ENCODE measurements at places on chromosomes 7 and 10.

GRCh38 chr10:129021594-129022304 is 445.3 kb upstream of the MGMT start:
- no peak for DNase-seq

DNA sequence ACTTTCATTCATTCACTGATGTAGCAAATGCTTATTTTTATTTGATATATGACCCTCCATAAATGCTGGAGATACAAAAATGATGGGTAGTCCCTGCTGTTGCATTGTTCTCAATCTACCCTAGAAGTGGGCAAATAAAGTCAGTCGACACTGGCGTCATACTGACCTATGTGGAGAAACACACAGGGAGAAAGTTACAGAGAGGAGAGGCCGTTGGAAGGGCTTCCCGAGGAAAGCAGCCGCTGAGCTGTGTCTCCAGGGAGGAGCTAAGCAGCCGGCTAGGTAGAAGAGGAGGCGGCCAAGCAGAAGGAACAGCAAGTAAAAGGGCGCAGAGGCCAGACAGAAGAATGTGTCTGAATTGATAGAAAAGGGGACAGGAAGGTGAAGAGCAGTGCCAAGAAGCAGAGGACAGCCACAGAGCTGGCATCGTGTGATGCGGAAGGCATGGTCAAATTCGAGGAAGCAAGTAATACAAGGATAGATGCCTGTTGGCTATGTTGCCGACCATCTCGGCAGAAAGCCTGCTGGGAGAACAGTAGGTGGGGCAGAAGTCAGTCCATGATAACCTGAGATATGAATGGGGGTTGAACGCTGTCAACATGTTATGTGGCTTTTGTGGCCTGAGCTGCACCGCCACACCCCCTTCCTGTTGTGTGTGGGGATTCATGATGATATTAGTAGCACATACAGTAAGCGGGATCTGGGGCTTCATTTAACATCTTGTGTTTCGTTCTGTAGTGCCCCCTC is 25.9 kb downstream of the ST8SIA6 start:
- DNase-seq = no peak

DNA sequence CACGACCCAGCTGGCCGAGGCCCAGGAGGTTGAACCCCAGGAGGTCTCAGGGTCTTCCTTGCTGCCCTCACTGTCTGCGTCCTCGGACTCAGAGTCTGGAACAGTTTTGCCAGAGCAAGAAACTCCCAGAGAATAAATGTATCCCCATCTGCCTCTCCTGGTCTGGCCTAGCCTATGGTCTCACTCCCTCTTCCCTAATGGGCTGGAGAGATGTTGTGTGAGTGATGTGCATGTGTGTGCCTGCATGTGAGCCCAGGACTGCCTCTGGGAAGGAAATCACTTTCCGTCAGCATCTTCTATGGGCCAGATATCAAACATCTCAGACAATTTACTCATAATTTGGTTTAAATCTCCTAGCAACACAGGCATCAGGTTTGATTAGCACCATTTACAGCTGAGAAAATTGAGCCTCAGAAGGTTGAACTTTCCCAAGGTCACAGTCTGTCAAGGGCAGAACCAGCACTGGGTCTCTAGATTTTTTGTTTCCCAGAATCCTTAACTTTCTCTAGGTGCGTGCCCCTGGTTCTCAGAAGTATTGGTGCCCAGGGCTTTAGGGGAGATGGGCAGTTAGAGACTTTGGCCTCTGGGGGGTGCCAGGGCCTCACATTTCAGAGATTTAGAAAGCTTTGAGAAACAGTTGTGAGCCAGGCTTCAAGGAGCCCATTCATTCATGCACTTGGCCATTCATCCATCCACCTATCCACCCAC is 4.9 kb downstream of the TMEM270 start:
- no peak for DNase-seq

DNA sequence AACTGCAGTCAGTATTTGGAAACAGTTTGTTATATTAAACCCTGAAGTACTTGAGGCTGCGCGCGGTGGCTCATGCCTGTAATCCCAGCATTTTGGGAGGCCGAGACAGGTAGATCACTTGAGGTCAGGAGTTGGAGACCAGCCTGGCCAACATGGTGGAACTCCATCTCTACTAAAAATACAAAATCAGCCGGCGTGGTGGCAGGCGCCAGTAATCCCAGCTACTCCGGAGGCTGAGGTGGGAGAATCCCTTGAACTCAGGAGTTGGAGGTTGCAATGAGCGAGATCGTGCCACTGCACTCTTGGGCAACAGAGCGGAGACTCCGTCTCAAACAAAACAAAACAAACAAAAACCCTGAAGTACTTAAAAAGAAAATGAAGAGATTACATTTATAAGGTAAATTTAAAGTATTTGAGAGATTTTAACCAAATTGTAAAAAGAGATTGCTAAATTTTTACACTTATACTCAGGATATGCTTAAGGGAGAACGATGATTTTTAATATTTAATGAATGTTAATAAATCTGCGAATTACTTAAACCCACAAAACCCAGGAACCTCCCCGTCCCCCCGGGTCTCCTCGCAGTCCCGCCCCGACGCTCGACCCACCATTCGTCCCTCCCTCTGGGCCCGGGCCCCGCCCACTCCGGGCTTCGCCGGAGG is 425 bp upstream of the MTG1 start:
- DNase-seq = peak; percentile 50

- no peak for DNase-seq
Observed at GRCh38 chr10:29955329-29955935, 104.0 kb downstream of the JCAD start.

DNA sequence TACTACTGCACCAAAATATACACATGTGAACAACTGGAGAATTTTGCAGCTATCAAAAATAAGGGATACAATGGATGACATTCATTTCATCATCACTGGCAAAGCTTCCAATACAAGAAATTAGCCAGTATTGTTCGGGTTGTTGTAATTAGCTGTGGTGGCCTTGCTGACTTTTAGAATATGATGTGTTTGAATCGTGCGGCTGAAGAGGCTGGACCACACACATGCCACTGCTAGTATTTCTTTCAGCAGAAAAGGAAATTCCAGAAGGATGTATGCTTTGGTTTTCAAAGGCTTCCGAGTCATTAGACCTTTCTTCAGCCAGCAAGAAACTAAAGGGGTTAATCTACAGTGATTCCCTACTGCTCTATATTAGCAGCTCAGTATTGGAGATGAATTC is 16.6 kb downstream of the RPP38 start:
- no peak for DNase-seq

DNA sequence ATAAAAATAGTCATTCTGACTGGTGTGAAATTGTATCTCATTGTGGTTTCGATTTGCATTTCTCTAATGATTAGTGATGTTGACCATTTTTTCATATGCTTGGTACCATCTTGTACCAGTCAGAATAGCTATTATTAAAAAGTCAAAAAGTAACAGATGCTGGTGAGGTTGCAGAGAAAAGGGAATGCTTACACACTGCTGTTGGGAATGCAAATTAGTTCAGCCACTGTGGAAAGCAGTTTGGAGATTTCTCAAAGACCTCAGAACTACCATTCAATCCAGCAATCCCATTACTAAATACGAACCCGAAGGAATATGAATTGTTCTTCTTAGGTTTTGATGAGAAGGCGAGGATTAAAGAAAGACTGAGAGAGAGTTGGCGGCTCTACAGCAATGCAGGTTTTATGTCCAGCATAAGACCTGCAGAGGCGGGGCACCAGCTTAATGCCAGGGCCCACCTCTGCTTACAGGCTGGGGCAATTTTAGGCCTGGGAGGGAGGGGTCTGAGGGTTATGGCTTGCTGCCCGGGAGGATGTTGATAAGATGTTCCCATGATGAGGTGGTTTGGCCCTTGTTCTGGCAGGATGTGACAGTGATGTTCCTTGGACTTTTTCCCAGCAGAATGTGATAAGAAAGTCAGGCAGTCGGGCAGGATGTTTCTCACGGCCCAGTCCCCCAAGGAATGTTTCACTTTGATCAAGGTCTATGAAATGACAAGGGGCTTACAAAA is 74.4 kb downstream of the MEST start:
- DNase-seq = no peak

- DNase-seq = no peak
Observed at GRCh38 chr7:49091519-49091918, 167.2 kb downstream of the CDC14C start.

DNA sequence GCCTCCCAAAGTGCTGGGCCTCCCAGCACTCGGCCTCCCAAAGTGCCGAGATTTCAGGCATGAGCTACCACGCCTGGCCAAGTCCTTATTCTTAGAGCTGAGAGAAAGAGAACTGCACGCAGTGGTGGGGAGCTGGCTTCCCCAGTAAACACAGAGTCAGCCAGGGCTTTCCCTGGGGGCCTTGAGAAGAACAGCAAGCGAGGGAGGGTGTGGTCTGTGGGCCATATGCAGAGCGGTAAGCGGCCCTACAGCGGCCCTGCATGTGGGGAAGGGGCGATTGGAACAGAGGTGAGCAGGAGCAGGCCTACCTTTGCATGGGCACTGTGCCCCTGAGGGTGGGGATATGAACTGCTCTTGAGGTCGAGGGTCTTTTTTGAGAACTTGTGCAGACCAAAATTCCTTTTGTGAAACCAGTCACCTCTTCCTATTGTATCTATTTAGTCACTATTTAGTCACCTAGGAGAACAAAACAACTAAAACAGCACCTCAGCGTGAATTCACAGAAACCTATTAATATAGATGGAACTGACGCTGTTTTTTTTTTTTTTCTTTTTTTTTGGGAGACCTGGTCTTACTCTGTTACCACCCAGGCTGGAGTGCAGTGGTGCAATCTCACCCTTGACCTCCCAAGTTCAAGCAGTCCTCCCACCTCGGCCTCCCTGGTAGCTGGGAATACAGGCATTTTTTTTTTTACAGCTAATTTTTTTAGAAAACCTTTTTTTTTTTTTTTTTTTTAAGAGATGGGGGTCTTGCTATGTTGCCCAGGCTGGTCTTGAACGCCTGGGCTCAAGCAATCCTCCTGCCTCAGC is 36.9 kb upstream of the SH2D4B start:
- DNase-seq = no peak

DNA sequence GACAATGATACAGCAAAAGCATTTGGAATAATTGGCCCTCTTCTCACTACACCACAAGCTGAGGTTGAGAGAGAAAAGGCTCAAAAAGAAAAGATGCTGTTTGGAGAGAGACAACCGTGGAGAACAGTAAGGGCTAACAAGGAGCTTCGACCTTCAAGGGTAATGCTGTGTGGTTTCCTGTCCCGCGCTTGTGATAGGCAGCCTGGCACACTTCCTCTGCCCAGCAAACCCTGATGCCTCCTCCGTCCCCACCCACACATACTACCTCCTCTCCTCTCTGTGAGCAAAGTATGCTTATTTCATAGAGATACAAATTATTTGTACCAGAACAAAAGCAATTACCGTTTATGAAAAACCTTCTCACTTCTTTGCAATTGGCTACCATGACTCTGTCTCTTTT is 755.4 kb downstream of the KCNMA1 start:
- no peak for DNase-seq

GRCh38 chr10:51129946-51130544 is 55.8 kb downstream of the PRKG1 start:
- no peak for DNase-seq

DNA sequence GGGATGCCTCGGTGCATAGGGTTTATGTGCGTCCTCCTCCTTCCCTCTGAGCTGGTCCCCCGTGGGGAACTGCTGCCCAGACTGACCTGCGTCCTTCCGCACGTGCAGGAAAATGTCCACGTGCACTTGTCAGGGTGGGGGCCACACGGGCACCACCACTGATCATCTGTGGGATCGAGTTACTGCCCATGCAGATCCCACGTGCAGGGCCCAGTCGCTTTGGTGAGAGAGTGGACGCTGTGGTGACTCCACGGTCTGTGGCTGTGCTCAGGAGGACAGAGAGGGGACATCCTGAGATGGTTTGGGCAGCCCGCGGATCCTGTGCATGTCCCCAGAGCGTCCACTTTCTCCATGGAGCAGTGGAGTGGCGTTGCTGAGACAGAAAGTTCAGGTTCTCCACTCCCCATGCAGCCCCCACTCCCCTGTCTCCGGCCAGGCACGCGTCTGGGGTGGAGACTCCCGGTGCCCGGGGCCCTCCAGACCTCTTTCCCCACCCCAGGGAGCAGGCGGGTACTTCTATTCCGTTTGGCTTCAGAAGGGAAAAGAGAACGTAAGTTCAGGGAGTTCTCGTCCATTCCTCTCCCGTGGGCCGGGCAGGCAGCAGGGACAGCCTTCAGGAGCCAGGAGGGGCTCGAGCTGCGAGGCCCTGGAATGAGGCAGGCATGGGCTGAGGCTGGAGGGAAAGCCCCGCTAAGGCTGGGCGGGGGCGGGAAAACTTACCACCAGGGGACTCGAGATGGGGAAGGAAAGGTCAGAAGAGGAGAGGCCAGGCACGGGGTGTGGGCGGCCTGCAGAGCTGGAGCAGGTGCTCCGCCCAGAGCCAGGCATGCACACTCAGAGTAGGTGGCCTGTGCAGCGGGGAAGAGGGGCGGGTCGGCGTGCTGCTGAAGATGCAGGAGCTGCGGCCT is 59.9 kb downstream of the EGFR start:
- DNase-seq = no peak

DNA sequence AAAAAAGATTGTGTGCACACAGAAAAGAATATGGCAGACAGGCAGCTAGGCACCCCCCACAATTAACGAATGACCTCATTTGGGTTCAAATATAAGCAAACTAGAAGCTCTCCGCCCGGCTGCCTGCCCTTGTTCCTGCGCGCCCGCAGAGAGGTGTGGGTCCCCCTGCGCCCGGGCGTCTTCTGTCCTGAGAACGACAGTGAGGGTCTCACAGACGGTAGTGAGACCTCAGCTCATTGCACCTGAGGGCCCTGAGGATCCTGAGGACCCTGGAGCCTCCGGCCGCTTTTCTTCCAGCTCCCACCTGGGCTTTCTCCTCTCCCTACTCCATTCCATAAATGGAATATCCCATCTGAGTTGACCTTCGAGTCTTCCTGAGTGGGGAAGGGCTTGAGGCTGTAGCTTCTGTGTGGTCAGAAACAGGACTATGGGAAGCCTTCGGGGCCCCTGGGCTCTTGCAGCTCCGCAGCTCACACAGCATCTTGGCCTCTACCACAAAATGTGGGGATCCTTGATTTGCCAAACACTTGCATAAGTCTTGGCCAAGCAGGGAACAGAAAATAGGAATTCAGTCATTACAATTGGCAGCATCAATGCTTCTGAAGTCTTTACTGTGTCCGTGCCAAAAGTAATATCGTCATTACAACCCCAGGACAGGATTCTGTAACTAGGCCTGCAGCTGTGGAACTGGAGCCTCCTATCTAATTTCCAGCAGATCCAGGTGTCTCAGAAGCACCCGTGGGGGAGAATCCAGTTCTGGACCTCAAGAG is 43.8 kb downstream of the JAKMIP3 start:
- DNase-seq = peak; percentile 64

- no peak for DNase-seq
Observed at GRCh38 chr7:43700059-43700501, 29.2 kb downstream of the COA1 start.

GRCh38 chr7:28626221-28626620 is 213.9 kb downstream of the CREB5 start:
- no peak for DNase-seq

GRCh38 chr7:102935450-102936115 is 22.8 kb downstream of the LRRC17 start:
- DNase-seq = no peak

GRCh38 chr10:92691591-92692079 is 1.9 kb downstream of the HHEX start:
- DNase-seq = peak; percentile 78

DNA sequence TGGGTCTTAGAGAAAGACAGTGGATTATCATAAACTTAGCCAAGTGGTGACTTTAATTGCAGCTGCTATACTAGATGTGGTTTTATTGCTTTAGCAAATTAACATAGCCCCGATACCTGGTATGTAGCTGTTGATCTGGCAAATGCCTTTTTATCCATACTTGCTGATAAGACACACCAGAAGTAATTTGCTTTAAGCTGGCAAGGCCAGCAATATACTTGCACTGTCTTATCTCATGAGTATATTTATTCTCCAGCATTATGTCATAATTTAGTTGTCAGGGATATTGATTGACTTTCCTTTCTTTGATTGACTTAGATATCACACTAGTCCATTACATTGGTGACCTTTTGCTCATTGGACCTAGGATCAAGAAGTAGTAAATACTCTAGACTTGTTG is 12.8 kb downstream of the TMEM229A start:
- no peak for DNase-seq
